Cardiac septum (tissue), 1 donor: ENCODE measurements at places on chromosomes 5 and 9. TPM values are rescaled to one million over a fixed set of nuclear protein-coding genes. Genes with fewer than 3 reads are reported as not detected.

GRCh38 chr9:17531642-17532254 lies 47.1 kb upstream of the SH3GL2 start:
- no peak for DNase-seq

Gene KCNV2
- total RNA-seq = not detected

DNA sequence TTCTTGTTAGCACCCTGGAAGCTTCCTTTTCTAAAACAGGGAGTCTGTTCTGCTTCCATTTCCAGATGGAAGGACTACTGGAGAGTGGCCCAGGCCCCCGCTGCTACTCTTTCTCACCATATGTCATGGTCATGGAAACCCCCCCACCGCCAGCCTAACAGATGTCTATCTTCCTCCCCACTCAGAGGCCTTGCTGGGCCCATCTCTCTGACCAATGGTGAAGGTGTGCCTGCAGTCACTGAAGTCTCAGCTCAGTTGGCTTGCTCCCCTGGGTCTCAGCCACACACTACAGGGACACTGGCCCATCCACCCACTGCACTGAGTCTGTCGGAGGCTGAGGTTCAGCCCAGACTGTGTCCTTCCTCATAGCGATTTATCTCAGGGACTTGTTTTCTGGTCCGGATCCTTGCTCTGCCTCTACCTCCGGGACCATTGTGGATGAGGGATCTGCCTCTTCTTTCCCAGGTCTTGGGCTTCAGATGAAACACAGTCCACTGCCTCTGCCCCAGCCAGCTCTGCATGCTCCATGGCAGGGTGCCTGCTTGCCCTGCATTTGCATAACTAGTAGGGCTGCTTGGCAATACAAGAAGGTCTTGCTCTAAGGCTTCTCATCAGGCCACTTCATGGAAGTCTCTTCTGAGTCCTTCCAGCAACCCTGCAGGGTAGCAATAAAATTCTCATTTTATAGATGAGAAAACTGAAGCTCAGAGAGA lies 30.8 kb downstream of the GALNT12 start:
- no peak for DNase-seq

Gene PLEKHG4B
- 0.03 TPM for total RNA-seq

DNA sequence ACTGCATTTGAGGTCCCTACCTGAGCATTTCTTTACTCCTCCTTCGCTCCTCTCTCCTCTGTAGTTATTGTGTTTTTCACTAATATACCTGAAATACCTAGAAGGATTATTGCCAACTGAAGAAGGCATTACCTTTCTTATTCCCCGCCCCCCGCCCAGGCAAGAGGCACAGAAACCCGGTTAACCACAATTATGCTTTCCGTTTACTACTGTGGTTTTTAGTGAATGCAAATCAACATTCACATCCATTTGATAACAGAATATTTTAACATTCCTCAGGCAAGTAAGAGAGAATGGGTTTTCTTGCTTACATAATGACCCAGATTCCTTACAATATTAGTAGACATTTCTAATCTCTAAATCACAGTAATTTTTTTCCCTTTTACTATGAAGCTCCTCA lies 136.9 kb downstream of the PCSK5 start:
- DNase-seq = no peak

Gene DIPK1B
- total RNA-seq = 28.3 TPM

DNA sequence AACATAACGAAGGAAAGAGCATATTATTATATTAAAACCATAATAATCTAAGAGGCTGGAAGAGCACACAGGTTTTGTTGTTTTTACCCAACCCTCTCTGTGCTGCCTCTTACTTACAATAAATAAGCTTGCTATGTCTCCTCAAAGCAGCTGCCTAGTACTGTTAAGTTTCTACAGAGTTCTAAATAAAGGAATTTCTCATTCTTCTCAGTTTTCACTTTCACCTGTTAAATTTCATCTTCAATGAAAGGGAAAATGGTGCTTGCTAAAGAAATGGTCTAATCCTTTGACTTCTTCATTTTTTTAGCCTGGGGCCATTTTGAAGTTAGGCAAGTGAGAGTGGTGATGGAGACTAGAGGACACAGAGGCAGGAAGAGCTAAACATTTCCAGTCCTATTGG lies 396.1 kb downstream of the MAN2A1 start:
- no peak for DNase-seq

Gene ANAPC2
- 32.5 TPM for total RNA-seq
